Activated CD4-positive, alpha-beta T cell treated with anti-CD3 and anti-CD28 coated beads for 4 hours (primary cell): ENCODE measurements at places on chromosomes 4 and X.

- no peak for DNase-seq
Observed at GRCh38 chrX:143694885-143695284, 25.7 kb downstream of the SPANXN2 start.

DNA sequence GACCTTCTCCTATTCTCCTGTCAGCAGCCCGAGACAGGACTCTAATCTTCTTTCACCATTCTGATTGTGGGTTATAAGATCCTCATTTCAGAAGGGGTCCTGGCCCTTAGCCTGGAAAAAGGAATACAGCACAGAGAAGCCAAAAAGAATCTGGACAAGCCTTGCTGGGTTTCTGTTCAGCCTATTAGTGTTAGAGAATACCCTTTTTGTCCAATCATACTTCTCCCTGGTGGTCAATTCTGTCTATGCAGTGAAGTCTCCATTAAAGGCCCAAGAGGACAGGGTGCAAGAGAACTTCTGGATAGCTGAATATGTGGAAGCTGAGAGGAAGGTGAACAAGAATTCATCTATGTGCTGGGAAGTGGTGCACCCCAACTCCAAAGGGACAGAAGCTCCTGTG lies 105.7 kb upstream of the AGA start:
- DNase-seq, result no peak

DNA sequence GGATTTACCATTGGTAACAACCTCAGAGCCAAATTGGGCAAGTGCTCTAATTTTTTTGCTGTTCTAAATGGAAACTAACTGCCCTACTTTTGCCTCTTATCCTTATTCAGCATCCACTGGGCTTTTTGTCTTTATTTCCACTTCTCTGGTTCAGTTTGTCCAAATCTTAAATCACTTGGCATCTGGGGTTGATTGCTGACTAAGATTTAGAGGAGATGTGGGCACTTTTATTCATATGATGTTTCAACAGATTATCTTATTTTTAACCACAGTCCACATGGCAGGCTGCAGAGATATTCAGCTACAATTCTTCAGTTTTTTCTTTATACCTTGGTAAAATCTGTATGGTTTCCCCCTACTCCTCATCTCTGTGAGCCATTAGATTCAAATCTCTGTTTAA lies 1161.4 kb upstream of the PCDH7 start:
- DNase-seq, result no peak

DNA sequence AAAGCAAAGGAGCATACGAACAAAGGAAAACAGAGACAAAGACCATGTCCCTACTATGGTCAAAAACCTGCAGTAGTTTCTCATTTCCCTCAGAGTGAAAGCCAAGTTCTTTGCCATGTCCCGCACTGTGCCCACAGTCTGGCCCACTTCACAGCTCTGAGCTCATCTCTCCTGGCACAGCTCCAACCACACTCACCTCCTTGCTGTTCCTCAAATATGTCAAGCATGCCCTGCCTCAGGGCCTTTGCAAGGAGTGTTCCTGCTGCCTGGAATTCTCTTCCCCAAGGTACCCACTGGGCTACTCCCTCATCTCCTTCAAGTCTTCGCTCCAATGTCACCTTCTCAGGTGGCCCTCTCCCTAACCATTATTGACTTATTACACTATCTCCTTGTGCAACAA lies 72.1 kb downstream of the COX18 start:
- DNase-seq, result no peak

DNA sequence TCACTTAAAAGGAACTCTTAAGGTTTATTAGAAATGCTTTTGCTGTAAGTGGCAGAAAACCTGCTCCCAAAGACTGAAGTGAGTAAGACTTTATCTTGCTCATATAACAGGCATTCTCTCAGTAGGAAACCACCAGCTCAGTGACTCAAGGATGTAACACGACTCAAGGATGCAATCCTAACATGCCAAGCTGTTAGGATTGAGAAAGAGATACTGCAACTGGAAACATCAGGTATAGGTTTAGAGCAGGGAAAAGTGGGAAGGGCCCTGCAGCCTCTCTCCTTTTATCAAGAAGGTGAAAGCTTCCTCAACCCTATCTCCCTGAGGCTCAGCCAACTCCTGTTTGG lies 11.9 kb upstream of the SLC9A7 start:
- DNase-seq, result no peak

GRCh38 chr4:81906905-81907304 lies 435.2 kb upstream of the RASGEF1B start:
- no peak for DNase-seq

DNA sequence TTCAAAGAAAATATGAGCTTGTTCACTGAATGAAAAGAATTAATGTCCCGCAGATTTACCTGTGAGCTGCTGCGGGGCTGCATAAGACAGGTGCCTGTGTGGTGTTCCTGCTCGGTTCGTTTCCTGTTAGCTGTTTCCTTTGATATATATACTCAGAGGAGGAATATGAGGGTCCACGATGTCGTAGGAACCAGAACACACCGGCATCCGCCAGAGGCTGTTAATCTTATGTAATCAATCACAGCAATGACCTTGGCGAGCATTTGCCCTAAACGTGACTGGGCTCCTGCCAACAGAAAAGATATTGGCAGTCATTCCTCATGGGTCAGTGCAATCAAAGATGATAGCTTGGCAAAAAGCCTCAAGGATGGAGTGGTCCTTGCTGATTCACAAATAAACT lies 260.1 kb downstream of the EVC2 start:
- no peak for DNase-seq

- DNase-seq, result no peak
Observed at GRCh38 chr4:77002321-77003107, 53.0 kb downstream of the SEPTIN11 start.

GRCh38 chr4:13261486-13262257 lies 222.5 kb downstream of the RAB28 start:
- DNase-seq, result no peak

GRCh38 chrX:101009090-101009489 lies 39.6 kb downstream of the ARL13A start:
- no peak for DNase-seq

DNA sequence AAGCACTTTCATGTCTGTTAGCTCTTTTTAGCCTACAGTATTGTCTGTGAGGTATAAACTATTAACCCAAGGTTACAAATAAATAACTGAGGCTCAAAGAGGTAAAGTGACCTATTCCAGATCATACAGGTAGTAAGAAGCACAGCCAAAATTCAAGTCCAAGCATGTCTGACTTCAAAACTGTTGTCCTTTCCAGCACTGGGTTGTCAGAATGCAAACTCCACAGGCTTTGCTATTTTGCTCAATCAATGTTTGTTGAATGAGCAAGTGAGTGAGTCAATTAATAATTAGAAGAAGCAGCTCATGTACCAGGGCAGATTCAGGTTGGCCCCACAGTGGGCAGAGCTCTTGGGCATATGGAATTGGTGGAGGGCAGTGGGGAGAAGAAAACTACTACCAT lies 134.1 kb upstream of the ARHGEF9 start:
- DNase-seq, result no peak

DNA sequence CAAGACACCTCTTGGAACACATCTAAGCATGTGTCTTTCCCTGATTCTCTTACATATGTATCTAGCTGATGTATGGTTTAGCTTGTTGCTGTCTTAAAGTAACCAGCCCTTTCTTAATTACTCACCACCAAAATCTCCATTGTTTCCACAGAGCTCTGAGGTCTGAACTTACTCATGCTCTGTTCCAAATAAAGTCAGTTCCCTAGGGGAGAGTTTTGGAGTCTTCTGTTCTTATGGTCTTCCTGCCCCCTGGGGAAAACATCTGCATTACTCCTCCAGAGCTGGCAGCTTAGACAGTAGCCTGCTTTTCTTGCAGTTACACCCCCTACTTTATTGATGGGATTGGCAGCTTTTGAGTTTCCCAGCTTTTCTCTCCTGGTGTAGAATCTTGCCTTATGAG lies 125.8 kb downstream of the EDA start:
- DNase-seq, result no peak

DNA sequence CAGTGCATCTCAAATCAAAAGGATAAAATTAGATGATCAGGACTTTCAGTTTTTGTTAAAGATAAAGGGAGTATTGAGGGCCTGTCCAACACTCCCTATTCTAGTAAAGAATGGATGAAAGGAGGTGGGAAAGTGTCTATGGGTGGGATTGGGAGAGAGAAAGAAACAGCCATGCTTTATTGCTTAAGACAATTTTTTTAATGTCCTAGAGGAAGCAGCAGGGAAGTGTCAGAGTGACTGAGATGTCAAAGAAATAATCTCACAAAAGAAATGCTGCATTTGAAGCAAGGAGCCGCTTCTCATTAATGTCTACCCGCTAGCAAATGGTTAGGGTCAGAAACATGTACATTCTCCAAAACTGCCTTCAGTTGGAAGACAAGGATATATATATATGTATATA lies 117.4 kb upstream of the GALNT7 start:
- DNase-seq, result no peak

DNA sequence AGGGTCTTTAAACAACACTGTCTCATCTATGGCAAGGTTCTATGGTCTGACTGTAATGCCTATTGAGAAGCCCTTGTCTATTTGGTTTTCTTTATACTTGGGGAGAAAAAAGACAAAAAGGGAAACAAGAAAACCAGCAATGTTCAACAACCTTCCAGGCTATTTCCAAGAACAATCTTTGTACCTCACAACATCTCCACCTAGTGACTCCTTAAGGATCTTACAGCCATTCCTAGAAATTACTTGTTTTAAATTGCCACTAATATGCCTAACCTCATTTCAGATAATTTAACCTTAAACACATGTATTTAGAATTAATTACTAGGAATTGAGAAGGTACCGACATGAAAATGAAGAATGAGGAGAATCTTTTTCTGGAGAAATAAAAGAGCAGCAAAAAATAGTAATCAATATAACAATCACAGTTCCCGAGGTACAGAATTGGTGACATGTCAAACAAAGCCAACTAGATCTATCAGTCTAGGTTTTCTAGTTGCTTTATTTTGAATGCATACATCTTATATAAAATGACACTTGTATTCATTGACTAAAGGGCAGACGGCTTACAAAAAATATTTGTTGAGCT lies 1.6 kb upstream of the RBM46 start:
- no peak for DNase-seq

DNA sequence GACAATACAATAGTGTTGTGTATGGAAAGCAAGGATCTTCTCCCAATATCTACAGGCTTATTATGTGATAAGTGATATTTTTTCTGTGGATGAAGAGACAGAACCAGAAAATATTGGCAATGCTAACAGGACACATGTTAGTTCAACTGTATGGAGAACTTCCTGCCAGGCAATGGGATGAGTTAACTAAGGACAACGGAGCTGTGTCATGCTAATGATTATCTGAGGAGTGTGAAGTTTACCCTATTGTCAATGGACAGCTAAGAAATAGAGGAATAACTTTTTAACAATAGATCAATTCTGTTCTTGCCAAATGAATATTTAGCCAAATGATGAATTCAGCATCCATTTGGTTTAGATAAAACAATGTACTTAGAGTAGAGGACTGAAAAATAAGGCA lies 180.0 kb downstream of the GALNTL6 start:
- DNase-seq, result no peak

DNA sequence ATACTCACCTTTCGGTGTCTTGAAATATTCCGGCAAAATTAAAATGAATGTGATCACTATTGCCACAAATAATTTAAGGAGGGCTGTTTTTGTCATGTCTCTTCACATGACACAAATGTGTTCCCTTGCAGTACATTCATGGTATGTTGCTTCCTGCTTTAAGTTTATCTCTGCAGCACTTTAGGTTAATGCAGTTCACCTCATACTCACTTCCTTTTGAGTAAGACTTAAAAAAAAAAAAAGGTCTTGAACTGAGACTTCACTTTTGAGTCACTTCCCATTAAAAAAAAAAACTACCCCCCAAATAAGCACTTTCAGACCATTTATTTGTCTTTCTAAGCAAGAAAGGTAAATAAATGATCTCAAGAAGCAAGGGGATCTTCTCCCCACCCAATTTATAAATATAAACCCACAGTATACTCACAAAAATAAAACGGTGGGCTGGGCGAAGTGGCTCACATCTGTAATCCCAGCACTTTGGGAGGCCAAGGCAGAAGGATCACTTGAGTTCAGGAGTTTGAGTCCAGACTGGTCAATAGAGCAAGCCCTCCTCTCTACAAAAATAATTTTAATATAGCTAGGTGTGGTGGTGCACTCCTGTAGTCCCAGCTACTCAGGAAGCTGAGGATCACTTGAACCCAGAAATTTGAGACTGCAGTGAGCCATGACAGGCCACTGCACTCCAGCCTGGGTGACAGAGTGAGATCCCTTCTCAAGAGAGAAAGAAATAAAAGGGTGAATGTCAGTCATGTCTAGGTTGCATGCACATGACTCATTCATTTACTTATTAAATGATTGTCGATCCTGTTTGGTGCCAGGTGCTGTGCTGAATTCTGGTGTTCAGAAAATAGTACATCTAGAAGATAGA lies at the start of gene TMEM156:
Gene TMEM156, minus strand, starts transcription at position 192 of the 868 bp plus-strand sequence. Its CDS starts 96 bp downstream, at position 96.
- DNase-seq, result peak; percentile 26

- DNase-seq, result no peak
Observed at GRCh38 chrX:13540602-13541001, 28.8 kb upstream of the EGFL6 start.

DNA sequence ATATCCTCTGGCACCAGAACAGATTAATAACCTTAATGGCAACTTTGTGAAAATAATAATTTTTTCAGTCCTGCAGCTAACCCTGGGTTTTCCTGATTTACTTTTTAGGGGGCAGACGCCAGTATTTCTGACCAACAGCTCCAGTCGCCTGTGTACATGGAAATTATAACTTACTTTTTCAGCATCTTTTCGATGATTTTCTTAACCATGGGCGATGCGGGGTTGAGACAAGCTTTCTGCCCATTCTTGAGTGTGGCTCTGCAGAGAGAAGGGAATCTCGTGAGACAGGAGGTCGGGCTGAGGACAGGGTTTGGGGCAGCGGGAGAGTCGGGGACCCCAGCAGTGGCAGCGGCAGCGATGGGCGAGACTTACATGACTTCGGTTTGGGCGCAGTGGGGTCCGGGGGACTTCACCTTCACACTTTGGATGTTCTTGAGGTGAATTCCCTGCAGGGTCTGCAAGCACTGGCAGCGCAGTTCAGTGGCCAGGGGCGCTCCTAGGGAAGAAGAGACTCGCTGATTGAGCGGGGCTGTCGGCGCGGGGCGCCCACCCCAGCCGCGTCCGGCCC lies 484 bp downstream of the CXCL2 start:
- DNase-seq, result no peak

GRCh38 chrX:3252744-3253143 lies 93.7 kb downstream of the MXRA5 start:
- DNase-seq, result no peak

DNA sequence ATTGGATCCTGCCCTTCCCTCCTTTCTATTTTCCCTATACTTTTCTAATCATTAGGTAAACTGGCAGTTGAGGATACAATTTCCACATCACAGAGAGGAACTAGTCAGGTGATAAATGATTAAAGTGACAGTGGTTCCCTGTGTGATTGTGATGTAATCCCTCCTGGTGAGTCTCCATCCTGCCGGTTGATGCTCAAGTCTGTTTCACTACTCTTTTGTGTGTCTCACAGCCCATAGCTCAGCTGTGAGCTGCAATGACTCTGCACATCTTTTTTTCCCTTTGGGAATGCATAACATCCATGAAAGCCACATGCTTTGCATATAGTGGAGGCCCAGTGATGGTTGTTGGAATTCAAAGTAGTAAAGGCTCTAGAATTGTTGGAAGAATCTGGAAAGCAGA lies 60.4 kb downstream of the CCNI start:
- no peak for DNase-seq
